ENCODE measurements at places on chromosomes 4 and X.

GRCh38 chr4:14902342-14902741, 99.9 kb upstream of the CPEB2 start:
- DNase-seq: no peak

DNA sequence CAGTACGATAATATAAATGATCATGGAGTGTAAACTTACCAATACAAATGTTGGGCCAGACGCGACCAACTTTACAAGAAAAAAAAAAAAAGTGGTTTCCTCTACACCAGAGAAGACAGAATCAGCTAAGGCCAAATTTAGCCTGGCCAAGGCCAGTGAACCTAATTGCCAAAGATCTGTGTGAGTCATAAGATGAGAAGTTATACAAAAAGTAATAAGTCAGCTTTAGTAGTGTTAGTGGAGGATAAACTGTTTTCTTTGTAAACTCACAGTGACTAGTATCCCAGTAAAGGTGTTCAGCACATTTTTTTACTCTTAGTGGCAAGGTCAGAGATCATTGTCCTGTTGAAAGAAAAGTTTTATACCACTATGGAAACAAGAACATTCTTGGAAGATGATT, 531.4 kb upstream of the TECRL start:
- peak; percentile 59 for DNase-seq

GRCh38 chrX:20383477-20383876, 116.8 kb upstream of the RPS6KA3 start:
- DNase-seq: no peak

GRCh38 chr4:55216863-55217635, 91.7 kb upstream of the KDR start:
- DNase-seq: no peak

GRCh38 chr4:128310266-128310697, 22.7 kb upstream of the PGRMC2 start:
- DNase-seq: peak; percentile 3

- DNase-seq: no peak
These were observed 60.0 kb downstream of the ARHGAP10 start for GRCh38 chr4:147791865-147792264.

DNA sequence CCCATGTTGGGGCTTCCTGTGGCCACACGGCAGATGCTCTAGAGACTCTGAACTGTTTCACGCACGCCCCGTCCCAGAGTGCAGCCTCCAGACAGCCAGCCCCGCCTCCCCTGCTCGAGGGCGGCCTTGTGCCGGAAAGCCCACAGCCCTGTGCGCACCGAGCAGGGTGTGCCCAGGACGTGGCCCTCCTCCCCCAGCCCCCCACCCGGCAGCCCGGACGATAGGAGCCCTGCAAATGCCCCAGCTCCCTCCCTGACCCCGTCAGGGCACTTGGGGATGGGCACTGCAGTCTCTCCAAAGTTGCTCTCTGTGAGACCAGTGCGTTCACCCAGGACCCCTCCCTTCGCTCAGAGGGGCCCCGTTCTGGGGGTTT, 37.3 kb downstream of the ADRA2C start:
- DNase-seq: no peak

DNA sequence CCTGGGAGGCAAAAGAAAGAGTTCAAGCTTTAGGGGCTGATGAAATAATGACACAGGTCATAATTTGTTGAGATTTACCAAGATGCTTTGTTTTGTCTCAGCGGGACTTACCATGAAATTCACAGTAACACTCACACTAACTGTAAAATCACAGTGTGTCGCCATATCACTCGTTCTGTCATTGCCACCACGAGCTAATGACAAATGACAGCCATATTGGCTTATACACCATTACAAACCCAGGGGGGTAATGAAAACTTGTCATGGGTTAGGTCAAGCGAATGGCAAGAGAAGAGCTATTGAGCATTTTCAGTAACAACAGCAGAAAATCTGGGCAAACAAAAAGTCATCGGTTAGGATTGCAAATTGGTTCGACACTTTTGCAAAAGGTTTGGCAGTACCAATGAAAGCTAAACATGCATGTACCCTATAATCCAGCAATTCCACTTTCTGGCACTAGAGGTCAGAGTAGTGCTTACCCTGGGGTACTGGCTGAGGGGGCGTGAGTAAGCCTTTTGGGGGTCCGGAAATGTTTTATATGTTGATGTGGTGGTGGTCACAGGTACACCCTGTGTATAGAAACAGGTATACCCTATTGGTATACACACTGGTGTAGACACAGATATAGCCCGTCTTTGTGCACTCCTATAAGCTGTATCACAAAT, 83.9 kb upstream of the RAI2 start:
- DNase-seq: no peak

DNA sequence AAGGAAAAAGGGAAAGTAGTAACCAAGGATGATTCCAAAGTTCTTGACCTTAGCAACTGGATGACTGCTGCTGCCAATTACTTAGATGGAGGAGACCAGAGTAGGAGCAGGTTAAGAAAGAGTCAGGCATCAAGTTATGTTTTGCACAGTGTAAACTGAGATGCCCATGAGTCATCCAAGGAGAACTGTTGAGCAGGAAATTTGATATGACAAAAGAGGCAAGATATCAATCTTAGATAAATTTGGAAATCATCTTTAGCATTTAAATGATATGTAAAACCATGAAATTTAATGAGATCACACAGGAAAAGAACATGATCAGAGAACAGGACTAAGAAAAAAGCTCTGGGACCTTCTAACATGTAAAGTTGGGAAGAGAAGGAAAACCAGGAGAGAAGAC, 361.3 kb downstream of the OPHN1 start:
- no peak for DNase-seq

GRCh38 chrX:46340696-46341095, 204.5 kb downstream of the ZNF674 start:
- no peak for DNase-seq

GRCh38 chr4:6217716-6218381, 17.5 kb upstream of the JAKMIP1 start:
- DNase-seq: no peak

DNA sequence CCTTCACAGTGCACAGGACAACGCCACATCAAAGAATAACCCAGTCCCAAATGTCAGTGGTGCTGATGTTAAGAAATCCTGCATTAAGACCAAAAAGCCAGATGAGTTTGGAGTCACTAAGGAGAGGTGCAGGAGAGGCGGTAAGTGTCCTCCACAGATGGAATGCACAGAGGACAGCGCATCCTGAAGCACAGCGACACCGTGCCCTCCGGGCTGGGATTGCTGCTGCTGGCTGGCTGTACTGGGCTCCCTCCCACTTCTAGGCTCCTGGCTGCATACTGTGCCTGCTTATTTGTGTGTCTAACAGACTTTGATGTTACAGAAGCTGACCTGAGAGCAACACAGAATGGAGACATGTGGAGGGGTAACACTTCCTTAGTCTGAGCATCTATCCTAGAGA, 325.6 kb upstream of the BOD1L1 start:
- DNase-seq: no peak

- no peak for DNase-seq
These were observed 92.9 kb downstream of the EGF start for GRCh38 chr4:110005461-110006056.
